ENCODE measurements at places on chromosomes 1 and 21.

DNA sequence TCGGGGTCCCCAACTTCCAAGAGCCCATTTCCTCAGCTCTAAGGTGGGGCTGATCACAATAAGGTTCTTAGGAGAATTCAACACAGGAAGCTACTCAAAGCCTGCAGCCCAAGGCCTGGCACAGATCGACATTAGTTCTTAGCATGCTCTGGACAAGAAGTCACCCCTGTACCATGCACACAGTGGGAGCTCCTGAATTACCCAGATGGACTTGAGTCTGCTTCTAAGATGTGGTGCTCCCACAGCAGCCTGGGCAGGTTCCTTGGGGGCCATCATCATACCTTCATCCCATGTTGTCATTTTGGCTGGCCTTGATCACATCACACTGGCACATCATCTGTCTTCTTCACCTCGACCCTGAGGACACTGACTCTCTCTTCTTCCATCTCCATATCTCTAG, 153.3 kb upstream of the VAMP3 start:
- no peak for DNase-seq

DNA sequence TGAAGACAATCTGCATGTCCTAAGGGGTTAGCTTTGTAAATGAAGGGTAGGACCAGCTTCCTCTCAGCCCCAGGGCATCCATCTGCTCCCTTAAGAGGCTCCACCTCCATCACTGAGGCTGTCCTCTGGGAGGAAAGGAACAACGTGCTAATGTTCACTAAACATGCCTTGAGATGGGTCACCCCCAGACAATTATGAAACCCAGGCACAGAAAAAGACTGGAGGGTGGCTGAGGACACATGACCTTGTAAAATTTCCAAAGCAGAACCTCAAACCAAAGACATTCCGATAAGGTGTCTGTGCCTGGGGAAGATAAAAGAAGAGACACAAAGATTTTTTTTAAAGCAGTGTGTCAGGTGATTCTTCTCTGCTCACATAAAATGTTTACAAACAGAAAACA, 37.6 kb upstream of the ZNF124 start:
- DNase-seq = no peak

GRCh38 chr1:159652506-159652905, 61.9 kb downstream of the CRP start:
- no peak for DNase-seq

GRCh38 chr1:108560189-108560873, 431 bp downstream of the EEIG2 start:
- no peak for DNase-seq

GRCh38 chr1:31571340-31572295, 4.7 kb upstream of the TINAGL1 start:
- DNase-seq = no peak

GRCh38 chr1:113912594-113913311, 7.6 kb downstream of the DCLRE1B start:
- DNase-seq = no peak

DNA sequence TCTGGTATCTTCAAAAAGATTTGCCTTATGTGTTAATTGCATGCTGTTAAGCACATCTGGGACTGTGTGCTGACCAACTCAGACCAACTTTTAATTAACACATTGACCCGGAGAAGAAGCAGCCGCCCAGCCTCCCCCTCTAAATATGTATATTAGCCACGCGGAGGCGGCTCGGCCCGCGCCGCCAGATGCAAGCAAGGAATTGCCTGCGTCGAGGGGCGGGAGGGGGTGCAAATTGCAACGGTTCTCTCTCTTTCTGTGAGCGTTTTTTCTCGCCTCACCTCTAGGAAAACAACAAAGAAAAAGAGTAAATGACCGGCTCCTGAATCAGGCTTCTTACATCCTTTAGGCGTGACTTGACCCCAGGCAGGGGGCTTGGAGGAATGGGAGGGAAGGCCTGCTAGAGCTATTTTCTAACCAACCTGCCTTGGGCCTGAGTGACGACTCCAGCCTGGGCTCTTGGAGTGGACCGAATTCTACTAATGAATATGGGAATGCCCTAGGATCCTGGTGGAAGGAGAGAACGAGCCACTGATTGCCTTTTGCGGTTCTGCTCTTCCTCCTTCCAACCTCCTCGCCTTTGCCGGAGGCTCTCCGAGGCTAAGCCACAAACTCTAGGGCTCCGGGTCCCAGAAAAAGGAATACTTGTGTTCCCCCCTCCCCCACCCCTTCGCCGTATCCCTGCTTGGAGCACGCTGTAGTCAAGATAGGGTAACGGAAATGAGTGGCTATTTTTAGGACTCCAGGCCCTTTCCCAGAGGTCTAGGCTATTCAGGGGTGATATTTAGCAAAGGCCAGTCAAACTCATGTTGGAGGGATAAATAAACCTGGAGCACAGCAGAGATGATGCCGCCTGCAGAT, 417.0 kb upstream of the ESRRG start:
- DNase-seq = no peak

DNA sequence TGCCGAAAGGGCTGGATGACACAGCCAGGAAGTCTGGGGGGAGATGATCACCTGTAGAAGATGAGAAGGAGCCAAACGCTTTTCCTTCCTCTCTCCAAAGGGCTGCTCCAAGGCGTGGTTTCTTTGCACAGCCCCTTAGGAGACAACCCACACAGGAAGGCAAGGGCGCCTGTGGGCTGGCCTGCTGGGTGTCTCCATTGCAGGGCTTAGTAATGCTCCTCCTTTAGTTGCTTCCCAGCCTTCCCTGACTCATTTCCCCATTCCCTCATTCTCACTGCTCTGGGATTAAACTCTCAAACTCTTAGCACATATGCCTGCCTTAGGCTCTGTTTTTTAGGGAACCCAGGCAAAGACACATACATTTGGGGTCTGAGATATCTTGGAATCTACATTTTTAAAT, 1.7 kb upstream of the CLCA1 start:
- no peak for DNase-seq

- no peak for DNase-seq
Observed at GRCh38 chr1:150173141-150173585, 23.4 kb downstream of the PLEKHO1 start.

- no peak for DNase-seq
Observed at GRCh38 chr1:183273300-183273699, 87.2 kb downstream of the LAMC2 start.

- DNase-seq = no peak
Observed at GRCh38 chr21:43574741-43575472, 84.4 kb downstream of the HSF2BP start.

GRCh38 chr1:54331091-54331772, 75.0 kb downstream of the SSBP3 start:
- DNase-seq = no peak

- DNase-seq = no peak
Observed at GRCh38 chr1:81340239-81340638, 460.5 kb upstream of the ADGRL2 start.

DNA sequence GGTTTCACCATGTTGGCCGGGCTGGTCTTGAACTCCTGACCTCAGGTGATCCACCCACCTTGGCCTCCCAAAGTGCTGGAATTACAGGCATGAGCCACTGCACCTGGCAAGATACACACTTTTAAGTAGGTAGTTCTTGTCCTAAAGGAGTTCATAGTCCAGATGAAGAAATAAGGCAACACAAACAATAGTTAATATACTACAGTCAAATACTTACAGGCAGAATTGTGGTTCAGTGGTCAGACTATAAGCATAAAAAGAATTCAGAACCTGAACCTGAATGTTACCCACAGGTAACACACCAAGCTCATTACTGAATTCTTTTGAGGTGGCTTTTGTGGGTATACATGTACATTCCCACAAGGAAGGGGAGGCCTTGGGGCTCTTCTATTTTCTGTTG, 1.8 kb downstream of the SDHB start:
- no peak for DNase-seq

DNA sequence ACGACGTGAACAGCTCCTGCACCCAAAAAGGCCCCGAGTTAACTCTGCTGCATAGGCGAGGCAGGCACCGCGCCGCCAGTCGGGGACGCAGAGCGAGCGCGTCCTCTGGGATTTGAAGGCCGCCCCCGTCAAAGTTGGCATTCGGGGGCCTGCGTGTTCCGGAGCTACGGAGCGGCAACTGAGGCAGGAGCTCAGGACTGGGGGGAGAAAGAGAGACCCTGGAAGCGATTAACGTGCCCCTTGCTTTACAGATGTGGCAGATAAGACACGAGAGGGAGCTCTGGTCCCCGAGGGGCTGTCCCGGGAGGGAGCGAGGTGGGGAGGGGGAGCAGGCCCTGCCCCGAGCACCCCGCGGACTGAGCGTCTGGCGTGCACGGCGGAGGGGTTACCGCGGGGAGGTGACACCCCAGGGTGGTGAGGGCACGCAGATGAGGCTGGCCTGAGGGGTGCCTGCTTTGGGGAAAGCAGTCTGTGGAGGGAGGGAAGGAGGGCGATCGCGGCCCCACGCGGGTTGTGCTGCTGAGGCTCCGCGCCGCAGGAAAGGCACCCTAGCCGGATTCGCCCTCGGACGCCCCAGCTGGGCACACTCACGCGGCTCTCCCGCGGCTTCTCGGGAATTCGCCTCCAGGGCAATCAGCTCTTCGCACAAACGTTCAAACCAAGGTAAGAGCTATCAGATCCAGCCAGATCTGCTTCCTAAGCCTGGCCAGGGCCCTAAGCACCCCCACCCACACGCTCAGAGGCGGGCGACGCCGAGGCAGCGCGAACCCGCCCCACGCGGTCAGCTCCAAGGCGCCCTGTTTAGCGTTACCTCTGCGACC, 26.5 kb downstream of the ACTA1 start:
- DNase-seq = no peak

DNA sequence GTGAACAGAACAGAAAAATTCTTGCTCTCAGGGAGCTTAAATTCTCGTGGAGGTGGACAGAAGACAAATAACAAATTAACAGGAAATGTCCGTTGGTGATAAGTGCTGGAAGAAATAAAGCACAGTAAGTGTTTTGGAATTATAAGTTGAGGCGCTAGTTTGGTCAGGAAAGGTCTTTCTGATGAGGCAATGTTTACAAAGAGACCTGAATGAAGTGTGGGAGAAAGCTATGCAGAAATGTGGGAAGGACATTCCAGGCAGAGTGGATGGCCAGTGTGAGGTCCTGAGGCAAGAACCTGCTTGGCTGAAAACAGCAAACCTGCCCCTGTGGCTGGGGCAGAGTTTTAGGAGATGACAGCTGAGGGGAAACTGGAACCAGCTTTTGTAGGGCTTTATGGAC, 23.3 kb downstream of the NGF start:
- no peak for DNase-seq

- no peak for DNase-seq
Observed at GRCh38 chr21:35646606-35647005, 413.7 kb downstream of the SETD4 start.

DNA sequence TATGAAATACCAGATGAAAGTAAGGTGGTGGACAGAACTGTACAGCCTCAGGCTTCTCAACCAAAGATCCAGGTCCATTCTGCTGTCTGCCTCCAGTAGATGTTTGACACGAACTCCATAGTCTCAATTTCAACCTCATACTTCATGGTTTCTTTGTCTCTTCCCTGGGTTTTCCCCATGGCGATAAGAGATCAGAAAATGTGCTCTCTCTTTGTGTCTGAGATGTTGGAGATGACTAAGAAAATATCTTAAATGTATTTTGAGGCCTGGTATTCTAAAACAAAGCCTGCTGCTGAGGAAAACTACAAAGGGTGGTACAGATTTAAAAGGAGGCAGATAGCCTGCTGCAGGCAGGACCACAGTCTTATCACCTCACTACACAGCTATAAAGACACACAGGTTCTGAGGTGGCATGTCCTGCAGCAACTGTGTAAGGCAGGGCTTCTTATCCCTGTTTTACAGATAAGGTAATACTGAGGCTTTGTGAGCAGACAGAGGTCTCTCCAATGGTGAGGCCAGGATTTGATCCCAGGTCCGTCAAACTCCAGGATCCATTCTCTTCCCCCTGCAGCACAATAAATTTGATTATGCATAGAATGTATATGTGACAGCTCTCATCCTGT, 40.0 kb upstream of the CACNA1E start:
- no peak for DNase-seq

- no peak for DNase-seq
Observed at GRCh38 chr1:2229037-2229864, 1.1 kb downstream of the SKI start.

DNA sequence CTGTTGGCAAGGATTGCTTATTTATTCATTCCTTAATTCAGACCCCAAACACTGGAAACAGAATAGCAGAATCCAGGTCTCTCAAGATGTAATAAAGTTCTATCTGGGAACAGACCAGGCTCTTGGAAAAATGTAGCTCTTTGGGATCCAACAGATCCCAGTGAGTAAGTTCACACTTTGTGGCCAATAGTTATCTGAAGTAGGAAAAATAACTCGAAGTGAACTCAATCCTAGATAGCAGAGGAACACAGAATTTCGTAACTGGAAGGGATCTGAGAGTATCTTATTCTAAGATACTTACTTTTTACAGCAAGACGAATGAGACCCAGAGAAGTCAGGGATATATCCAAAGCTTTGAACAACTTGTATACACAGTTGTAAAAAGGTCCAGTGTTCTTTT, 150.7 kb upstream of the CD34 start:
- DNase-seq = no peak
